ENCODE measurements at places on chromosomes 3 and 15. TPM values are rescaled to one million over a fixed set of nuclear protein-coding genes. Genes with fewer than 3 reads are reported as not detected.
A peak's percentile ranks its signal among the peaks of the same experiment; 100 is the strongest.

- no peak overlapping the region for H3K4me3 ChIP-seq
- DNase-seq = no peak
- no peaks in the 10 kb centered on the region for H3K27me3 ChIP-seq
- no peak overlapping the region for H3K27ac ChIP-seq
- no peaks in the 10 kb centered on the region for H3K4me1 ChIP-seq
Observed at GRCh38 chr3:42820746-42821051, 11.5 kb downstream of the ACKR2 start.

Gene DNASE1L3
- total RNA-seq = 2.4 TPM

Gene TMEM212
- not detected for total RNA-seq

DNA sequence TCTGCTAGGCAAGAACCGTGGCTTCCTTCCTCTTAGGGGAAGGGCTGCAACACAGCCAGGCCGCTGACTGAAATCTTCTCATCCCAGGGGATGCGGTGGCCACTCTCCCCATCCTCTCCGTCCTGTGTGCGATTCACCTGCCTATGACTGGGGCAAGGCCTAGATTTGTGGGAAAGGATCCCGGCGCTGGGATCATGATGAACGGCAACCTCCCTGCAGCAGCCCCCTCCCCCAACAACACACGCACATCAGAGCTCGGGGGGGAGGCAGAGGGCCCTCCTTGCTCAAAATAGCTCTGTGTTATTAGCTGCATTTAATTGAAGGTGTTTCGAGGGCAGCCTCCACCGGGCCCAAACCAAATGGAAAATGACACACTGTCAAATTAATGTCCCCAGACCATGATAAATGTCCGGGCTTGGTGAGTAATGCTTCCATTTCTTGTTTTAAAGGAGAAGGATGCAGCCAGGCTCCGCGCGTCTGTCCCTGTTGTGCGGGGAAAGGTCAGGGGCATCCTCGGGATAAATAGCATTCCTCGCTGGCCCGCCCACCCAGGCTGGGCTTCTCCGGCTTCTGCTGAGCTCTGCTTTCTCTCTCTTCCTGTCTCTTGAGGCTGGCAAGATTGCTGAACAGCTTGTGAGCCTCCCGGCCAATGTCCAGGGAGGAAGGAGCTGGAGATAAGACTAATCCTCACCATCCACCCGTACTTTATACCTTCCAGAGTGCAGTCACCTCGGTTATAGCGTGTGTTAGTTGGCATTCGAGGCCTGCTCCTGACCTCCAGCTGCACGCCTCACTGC is 56.4 kb upstream of the TLE3 start:
- no peak for DNase-seq
- H3K4me1 ChIP-seq = peaks cover 9% of the 10 kb centered on the region
- no peak overlapping the region for H3K4me3 ChIP-seq
- H3K27ac ChIP-seq = peak overlapping the region; percentile 27

DNA sequence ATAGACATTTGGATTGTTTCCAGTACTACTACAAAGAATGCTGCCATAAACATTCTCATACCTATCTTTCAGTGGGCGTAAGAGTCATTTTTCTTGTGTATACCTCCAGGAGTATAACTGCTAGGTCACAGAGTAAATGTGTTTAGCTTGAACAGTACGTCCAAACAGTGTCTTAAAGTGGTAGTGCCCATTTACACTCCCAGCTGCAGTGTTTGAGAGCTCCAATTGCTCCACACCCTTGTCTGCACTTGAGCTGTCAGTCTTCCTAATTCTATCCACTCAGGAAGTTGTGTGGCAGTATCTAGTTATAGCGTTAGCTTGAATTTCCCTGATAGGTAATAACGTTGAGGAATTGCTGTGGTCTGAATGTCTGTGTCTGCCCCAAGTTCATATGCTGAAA is 404.7 kb upstream of the PPP2R3A start:
- no peak for DNase-seq
- H3K27me3 ChIP-seq = no peaks in the 10 kb centered on the region
- H3K4me1 ChIP-seq = no peaks in the 10 kb centered on the region

- H3K4me1 ChIP-seq = no peaks in the 10 kb centered on the region
- H3K4me3 ChIP-seq = no peak overlapping the region
- DNase-seq = no peak
Observed at GRCh38 chr3:121969631-121970030, 52.4 kb downstream of the ILDR1 start.

Gene ATOSA
- 45.0 TPM for total RNA-seq

- H3K27me3 ChIP-seq = no peaks in the 10 kb centered on the region
- no peak for DNase-seq
- H3K4me3 ChIP-seq = no peak overlapping the region
- no peaks in the 10 kb centered on the region for H3K36me3 ChIP-seq
Observed at GRCh38 chr3:66396888-66397287, 103.9 kb downstream of the LRIG1 start.

Gene RPP25
- total RNA-seq = 16.8 TPM

- no peaks in the 10 kb centered on the region for H3K4me1 ChIP-seq
- no peak for DNase-seq
- H3K36me3 ChIP-seq = no peaks in the 10 kb centered on the region
- H3K4me3 ChIP-seq = no peak overlapping the region
- H3K27ac ChIP-seq = no peak overlapping the region
Observed at GRCh38 chr3:110414855-110415254, 656.8 kb upstream of the NECTIN3 start.

Gene NOX5
- 0.52 TPM for total RNA-seq

DNA sequence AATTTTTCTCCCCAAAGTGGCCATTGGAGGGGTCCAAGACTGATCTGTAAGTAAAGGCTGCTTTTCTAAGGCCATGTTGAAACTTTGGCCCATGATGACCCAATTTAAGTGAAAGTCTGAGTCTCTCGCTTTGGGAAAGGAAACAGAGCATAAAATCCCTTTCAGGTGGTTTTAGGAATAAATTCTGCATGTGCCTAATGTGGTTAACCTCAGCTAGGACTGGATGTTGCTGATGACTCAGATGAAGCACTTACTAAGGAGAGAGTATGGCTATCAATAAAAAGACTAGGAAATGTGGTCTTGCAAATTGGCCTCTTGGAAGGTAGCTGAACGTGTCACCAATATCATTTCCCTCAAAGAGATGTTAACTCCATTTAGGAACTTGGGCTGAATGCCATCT is 458.5 kb downstream of the AGBL1 start:
- H3K27me3 ChIP-seq = no peaks in the 10 kb centered on the region
- no peak for DNase-seq
- no peaks in the 10 kb centered on the region for H3K36me3 ChIP-seq
- no peak overlapping the region for H3K4me3 ChIP-seq

DNA sequence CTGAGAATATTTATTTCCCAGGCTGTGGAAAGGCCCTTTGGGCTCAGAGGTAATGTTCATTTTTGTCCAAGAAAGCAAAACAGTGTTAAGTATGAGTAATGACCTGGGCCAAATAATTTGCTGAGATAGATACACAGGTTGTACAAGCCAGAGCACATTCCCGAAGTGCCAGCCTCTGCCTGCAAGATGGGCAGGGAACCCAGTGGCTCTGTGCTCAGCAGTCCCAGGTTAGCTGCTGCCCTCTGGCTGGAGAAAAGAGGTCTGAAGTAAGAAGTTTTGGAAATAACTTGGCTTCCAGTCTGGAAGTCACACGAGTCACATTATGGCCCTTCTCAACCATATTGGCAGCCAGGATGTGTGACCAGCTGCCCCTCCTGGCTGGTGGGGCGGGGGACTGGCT is 20.2 kb downstream of the MYZAP start:
- peak overlapping the region; percentile 87 for H3K27ac ChIP-seq
- H3K27me3 ChIP-seq = no peaks in the 10 kb centered on the region
- DNase-seq = peak; percentile 39
- no peaks in the 10 kb centered on the region for H3K36me3 ChIP-seq
- H3K4me1 ChIP-seq = peaks cover 3% of the 10 kb centered on the region

DNA sequence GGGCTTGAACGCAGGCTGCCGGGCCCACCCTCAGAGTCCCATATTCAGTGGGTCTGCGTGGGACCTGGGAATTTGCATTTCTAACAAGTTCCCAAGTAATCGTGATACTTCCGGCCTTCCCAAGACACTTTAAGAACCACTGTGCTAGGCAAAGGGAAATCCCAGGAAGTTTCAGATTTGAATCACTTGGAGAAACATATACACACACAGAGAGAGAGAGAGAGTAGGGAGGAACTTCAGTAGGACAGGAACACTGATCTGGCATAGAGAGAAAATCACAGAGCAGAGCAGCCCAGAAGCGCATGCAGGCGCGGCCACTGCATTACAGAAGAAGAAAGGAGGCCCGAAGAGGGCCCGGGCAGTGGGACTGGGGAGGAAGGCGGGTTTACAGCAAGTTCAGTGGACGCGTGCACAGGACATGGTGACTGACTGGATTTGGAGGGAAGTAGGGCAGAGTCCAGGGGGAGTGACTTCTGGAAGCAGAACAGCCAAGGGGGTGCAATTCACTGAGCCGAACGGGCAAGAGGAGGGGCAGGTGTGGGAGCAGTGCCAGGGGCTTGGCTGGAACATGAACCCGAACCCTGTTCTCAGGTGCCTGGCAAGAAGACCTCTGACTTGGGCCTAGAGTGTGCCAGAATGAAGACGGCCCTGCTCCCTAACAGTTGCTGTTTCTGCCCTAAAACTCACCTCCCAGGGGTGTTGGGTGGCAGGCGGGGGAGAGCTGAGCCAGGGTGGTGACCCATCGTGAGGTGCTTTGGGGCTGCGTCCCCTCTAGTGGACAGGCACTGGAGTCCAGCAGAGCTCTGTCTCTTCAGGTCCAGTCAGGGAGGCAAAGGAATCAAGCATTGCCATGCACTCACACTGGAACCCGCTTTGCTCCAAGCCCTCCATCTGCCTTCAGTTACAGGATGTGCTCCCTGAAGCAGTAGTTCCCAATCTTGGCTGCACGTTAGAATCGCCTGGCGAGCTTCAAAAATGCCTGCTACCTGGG is 101.3 kb upstream of the HES1 start:
- H3K27me3 ChIP-seq = no peaks in the 10 kb centered on the region
- no peak overlapping the region for H3K27ac ChIP-seq
- H3K36me3 ChIP-seq = no peaks in the 10 kb centered on the region
- no peaks in the 10 kb centered on the region for H3K4me1 ChIP-seq

- no peaks in the 10 kb centered on the region for H3K4me1 ChIP-seq
- DNase-seq = no peak
- H3K27me3 ChIP-seq = no peaks in the 10 kb centered on the region
- no peak overlapping the region for H3K27ac ChIP-seq
- no peak overlapping the region for H3K4me3 ChIP-seq
Observed at GRCh38 chr15:44092221-44092620, 102.8 kb downstream of the FRMD5 start.

GRCh38 chr15:77682564-77682963 is 49.9 kb upstream of the LINGO1 start:
- DNase-seq = no peak
- no peaks in the 10 kb centered on the region for H3K27me3 ChIP-seq
- no peak overlapping the region for H3K27ac ChIP-seq
- H3K4me3 ChIP-seq = no peak overlapping the region

GRCh38 chr3:87462228-87462627 is 185.8 kb upstream of the POU1F1 start:
- no peak for DNase-seq
- H3K27ac ChIP-seq = no peak overlapping the region
- H3K36me3 ChIP-seq = no peaks in the 10 kb centered on the region
- H3K4me1 ChIP-seq = no peaks in the 10 kb centered on the region

- DNase-seq = no peak
- H3K27ac ChIP-seq = no peak overlapping the region
- H3K36me3 ChIP-seq = no peaks in the 10 kb centered on the region
- no peaks in the 10 kb centered on the region for H3K4me1 ChIP-seq
- no peaks in the 10 kb centered on the region for H3K27me3 ChIP-seq
Observed at GRCh38 chr15:80414546-80415357, 10.6 kb downstream of the ARNT2 start.

GRCh38 chr3:128735287-128735686 is 9.3 kb downstream of the RAB7A start:
- no peaks in the 10 kb centered on the region for H3K36me3 ChIP-seq
- H3K4me1 ChIP-seq = peaks cover 7% of the 10 kb centered on the region

Gene FRMD5
- total RNA-seq = 0.37 TPM

GRCh38 chr15:47963265-47963664 is 157.5 kb upstream of the SLC24A5 start:
- no peaks in the 10 kb centered on the region for H3K36me3 ChIP-seq
- no peaks in the 10 kb centered on the region for H3K4me1 ChIP-seq
- H3K4me3 ChIP-seq = no peak overlapping the region
- no peak overlapping the region for H3K27ac ChIP-seq
- no peak for DNase-seq

Gene SLC35G2
- 10.5 TPM for total RNA-seq

Gene SST
- total RNA-seq = 0.90 TPM

Gene LRRC15
- total RNA-seq = 0.59 TPM

GRCh38 chr3:186180151-186180550 is 71.3 kb upstream of the ETV5 start:
- no peak for DNase-seq
- H3K27ac ChIP-seq = no peak overlapping the region
- no peaks in the 10 kb centered on the region for H3K4me1 ChIP-seq
- no peak overlapping the region for H3K4me3 ChIP-seq
- H3K27me3 ChIP-seq = no peaks in the 10 kb centered on the region

Gene MKRN3
- 0.21 TPM for total RNA-seq

- H3K27ac ChIP-seq = no peak overlapping the region
- H3K4me3 ChIP-seq = no peak overlapping the region
- H3K36me3 ChIP-seq = no peaks in the 10 kb centered on the region
Observed at GRCh38 chr3:139261754-139262586, 81.8 kb upstream of the MRPS22 start.

DNA sequence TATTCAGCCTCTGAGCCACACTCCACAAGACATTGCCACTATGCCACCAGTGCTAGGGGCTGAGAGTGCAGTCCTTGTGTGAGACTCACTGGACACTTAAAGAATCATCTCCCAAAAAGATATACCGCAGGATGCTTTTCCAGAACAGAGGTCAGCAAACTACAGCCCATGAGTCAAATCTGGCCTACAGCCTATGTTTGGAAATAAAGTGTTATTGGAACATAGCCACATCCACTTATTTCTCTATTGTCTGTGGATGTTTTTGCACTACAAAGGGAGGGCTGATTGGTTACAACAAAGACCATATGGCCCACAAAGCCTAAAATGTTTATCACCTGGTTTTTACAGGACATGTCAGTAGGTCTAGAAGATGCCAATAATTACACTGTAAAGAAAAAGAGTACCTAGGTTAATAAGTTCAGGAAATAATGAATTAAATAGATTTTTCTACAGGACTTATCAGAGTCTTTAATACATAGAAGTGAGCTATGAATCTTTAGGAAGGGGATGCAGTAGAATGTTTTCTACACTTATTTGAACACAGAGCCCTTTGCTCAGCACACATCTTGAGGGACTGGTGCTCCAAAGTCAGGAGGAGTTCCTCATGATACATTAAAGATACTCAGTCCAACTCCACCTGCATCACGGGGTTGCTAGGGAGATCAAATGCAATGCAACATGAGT is 26.3 kb downstream of the SRGAP3 start:
- H3K36me3 ChIP-seq = no peaks in the 10 kb centered on the region
- no peak overlapping the region for H3K4me3 ChIP-seq
- no peak for DNase-seq
- H3K27ac ChIP-seq = no peak overlapping the region

- H3K27ac ChIP-seq = peak overlapping the region; percentile 63
- no peaks in the 10 kb centered on the region for H3K36me3 ChIP-seq
- no peaks in the 10 kb centered on the region for H3K4me1 ChIP-seq
- H3K27me3 ChIP-seq = no peaks in the 10 kb centered on the region
- DNase-seq = peak; percentile 71
Observed at GRCh38 chr15:90482124-90483011, 47.4 kb upstream of the CRTC3 start.

GRCh38 chr15:88487178-88487795 is 19.8 kb downstream of the MRPS11 start:
- no peak overlapping the region for H3K4me3 ChIP-seq
- no peaks in the 10 kb centered on the region for H3K27me3 ChIP-seq
- H3K4me1 ChIP-seq = no peaks in the 10 kb centered on the region

Gene GABRR3
- total RNA-seq = not detected

Gene MUC4
- 0.29 TPM for total RNA-seq

- H3K4me1 ChIP-seq = no peaks in the 10 kb centered on the region
- H3K36me3 ChIP-seq = no peaks in the 10 kb centered on the region
- H3K27ac ChIP-seq = no peak overlapping the region
Observed at GRCh38 chr3:110568246-110568645, 503.4 kb upstream of the NECTIN3 start.

All from uterus (tissue), 4 donors.